ENCODE measurements at places on chromosomes 1 and 21. TPM values are rescaled to one million over a fixed set of nuclear protein-coding genes. Genes with fewer than 3 reads are reported as not detected.

DNA sequence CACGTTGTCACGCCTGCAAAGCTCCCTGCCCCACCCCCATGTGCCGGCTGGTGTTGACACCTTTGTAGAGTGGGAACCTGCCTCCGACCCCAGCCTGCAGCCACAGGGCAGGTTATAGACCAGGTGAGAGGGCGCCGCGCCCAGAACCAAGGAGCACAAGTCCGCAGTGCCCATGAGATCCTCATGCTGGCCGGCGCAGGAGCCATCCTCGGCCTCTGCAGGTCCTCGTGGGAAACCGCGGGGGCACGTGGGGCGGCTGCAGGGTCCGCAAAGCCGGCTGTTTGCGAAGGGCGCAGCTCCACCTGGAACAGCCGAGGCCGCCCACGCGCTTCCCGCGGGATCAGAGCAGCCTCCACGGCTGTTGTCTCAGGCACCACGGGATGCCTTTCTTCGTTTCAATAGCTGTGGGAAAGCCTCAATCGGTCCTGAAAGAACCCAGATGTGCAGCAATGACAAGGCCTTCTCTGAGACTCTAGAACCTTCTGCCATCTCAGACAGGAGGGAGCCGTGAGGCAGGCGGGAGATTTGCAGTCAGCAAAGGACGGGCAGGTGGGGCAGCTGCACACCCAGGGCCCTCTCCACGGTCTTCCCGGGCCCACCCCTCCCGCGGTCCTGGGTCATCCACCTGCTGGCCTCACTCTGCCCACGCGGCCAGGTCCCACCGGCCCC is 29.9 kb downstream of the POFUT2 start:
- peaks cover 2% of the 10 kb centered on the region for H3K36me3 ChIP-seq
- H3K4me3 ChIP-seq: no peak overlapping the region
- H3K27me3 ChIP-seq: no peaks in the 10 kb centered on the region
- no peak overlapping the region for H3K27ac ChIP-seq

DNA sequence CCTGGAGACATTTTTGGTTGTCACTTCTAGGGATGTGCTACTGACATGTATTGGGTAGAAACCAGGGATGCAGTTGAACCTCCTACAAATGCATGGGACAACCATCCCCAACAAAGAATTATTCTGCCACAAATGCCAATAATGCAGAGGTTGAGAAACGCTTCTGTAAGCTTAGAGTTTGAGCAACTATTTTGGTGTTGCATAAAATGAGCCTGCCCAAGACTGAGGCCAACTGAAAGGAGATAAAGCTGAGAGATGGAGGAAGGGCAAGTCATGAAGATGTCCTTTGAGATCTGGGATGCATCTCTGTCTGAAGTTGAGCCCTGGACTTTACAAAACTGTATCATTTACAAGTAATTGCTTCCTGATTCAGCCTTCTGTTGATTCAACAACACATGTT is 106.9 kb downstream of the KCNJ15 start:
- peaks cover 31% of the 10 kb centered on the region for H3K27me3 ChIP-seq
- H3K4me3 ChIP-seq: no peak overlapping the region
- no peaks in the 10 kb centered on the region for H3K36me3 ChIP-seq
- peaks cover 2% of the 10 kb centered on the region for H3K4me1 ChIP-seq
- H3K27ac ChIP-seq: no peak overlapping the region

Gene PDE9A
- total RNA-seq: 4.9 TPM

- H3K4me3 ChIP-seq: no peak overlapping the region
- peaks cover 9% of the 10 kb centered on the region for H3K27me3 ChIP-seq
- H3K27ac ChIP-seq: no peak overlapping the region
- H3K36me3 ChIP-seq: no peaks in the 10 kb centered on the region
- no peak for DNase-seq
Observed at GRCh38 chr1:2636733-2637132, 3.9 kb upstream of the MMEL1 start.

- no peak overlapping the region for H3K27ac ChIP-seq
- H3K27me3 ChIP-seq: no peaks in the 10 kb centered on the region
- H3K4me1 ChIP-seq: no peaks in the 10 kb centered on the region
- H3K4me3 ChIP-seq: no peak overlapping the region
- no peak for DNase-seq
Observed at GRCh38 chr1:168671782-168672181, 57.2 kb downstream of the DPT start.

GRCh38 chr1:203631946-203632345 is 5.3 kb downstream of the ATP2B4 start:
- H3K4me1 ChIP-seq: peaks cover 54% of the 10 kb centered on the region
- no peak overlapping the region for H3K4me3 ChIP-seq
- H3K27me3 ChIP-seq: no peaks in the 10 kb centered on the region
- peak overlapping the region; percentile 98 for H3K27ac ChIP-seq
- no peak for DNase-seq

DNA sequence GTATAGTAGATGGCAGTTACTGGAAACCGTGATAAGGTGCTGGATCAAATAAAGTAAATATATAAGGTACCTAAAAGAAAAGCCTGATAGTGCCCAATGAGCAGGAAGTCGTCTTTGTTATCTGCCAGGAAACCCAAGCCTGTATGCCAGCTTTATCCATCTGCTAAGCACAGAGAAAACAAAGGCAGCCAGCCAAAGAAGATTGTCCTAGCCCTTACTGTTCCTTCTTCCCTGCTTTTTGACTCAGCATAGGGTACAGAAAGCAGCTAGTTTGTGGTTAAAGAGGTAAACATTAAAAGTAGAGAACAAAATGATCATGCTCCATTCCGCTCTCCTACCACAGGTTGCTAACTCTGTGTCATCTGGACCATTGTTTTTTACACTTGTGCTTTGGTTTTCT is 10.1 kb downstream of the KRTAP22-2 start:
- no peak for DNase-seq
- H3K4me1 ChIP-seq: no peaks in the 10 kb centered on the region
- no peak overlapping the region for H3K4me3 ChIP-seq
- H3K27ac ChIP-seq: no peak overlapping the region
- no peaks in the 10 kb centered on the region for H3K36me3 ChIP-seq

DNA sequence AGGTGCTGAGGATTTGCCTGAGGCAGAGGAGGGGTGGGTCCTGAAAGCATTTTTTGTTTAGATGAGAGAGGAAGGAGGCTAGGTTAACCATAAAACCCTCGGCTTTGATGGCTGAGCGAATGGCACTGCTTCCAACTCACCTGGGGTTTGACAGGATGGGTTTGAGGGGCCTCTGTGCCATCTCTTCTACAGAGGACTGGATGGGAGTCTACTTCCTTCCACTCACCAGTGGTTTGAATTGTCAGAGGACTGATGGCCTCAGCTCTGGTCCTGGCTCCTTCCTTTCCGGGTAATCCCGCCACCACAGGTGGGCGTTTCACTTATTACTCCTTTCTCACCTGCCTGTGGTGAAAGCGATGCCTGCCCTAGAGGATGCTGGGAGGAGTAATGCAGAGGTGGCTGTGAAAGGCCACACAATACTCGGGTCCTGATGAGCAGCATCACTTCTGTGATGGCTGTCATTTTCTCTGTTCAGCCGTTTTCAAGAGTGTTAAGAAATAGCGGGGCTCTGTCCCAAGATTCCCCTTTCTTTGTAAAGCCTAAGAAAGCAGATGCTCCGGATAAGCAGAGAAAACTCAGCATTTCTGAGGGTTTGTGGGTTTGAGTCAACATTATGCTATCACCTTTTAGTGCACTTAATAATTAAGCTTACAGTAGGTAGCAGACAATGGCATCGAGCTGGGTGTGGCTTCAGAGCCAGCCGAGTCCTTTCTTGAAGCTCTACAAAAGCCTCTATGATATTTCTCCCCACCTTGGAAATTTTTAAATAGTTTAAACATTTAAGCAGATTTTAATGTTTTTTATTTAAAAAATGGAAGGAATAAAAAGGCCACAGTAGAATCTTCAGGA is 220.7 kb downstream of the HLX start:
- H3K4me3 ChIP-seq: no peak overlapping the region
- H3K27ac ChIP-seq: no peak overlapping the region
- DNase-seq: no peak
- H3K27me3 ChIP-seq: no peaks in the 10 kb centered on the region
- H3K36me3 ChIP-seq: no peaks in the 10 kb centered on the region
- H3K4me1 ChIP-seq: no peaks in the 10 kb centered on the region

DNA sequence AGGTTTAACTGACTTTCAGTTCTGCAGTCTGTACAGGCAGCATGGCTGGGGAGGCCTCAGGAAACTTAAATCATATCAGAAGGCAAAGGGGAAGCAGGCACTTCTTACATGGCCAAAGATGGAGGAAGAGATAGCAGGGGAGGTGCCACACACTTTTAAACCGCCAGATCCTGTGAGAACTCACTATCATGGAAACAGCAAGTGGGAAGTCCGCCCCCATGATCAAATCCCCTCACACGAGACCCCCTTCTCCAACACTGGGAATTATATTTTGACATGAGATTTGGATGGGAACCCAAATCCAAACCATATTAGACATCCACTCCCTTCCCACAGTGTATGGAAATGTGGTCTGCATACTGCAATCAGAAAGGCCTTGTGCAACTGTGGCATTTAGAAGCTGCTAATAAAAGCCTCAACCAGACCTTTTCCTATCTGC is 148.2 kb downstream of the FCRL5 start:
- H3K36me3 ChIP-seq: no peaks in the 10 kb centered on the region
- no peak for DNase-seq
- no peaks in the 10 kb centered on the region for H3K4me1 ChIP-seq
- H3K27ac ChIP-seq: no peak overlapping the region
- H3K27me3 ChIP-seq: peaks cover 67% of the 10 kb centered on the region

Gene NEK7
- total RNA-seq: 42.1 TPM

DNA sequence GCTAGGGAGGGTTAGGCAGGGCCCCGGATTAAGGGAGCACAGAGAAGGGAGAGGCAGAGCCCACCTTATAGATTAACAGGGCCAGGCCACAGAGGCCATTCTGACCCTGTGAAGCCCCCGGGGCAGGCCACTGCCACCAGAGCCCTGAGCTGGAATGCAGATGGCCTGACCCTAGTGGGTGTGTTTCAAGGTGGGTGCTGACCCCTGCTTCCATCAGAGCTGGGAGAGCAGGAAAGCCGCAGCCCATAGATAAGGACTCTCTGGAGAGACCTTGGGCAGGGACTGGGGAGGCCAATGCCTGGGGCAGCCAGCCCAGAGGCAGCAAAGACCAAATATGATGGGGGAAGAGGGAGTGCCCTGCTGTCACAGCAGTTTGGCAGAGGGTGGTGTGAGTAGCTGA is 35.9 kb downstream of the NCMAP start:
- H3K4me3 ChIP-seq: no peak overlapping the region
- H3K27ac ChIP-seq: no peak overlapping the region
- H3K4me1 ChIP-seq: peaks cover 7% of the 10 kb centered on the region
- no peaks in the 10 kb centered on the region for H3K36me3 ChIP-seq

- H3K36me3 ChIP-seq: no peaks in the 10 kb centered on the region
- H3K4me1 ChIP-seq: no peaks in the 10 kb centered on the region
- no peaks in the 10 kb centered on the region for H3K27me3 ChIP-seq
- H3K27ac ChIP-seq: no peak overlapping the region
- no peak overlapping the region for H3K4me3 ChIP-seq
Observed at GRCh38 chr1:59678493-59679228, 136.1 kb upstream of the HOOK1 start.

DNA sequence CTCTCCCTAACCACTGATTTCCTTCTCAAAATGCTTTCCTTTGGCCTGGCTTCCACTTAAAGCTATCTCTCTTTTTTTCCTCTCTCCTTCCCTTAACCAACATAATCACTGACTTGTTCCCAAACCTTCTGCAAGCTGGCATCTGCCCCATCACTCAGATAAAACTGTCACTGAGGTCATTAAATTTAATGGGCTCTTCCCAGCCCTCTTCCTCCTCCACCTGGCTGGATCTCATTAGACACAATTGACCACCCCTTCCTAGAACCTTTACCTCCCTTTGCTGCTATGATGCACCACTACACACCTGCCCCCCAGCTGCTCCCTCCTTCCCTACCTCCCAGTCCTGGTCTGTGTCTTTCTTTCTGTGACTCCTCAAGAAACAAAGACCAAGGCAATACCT is 44.0 kb upstream of the GJB5 start:
- no peak overlapping the region for H3K27ac ChIP-seq
- H3K4me3 ChIP-seq: no peak overlapping the region
- H3K36me3 ChIP-seq: no peaks in the 10 kb centered on the region
- H3K4me1 ChIP-seq: no peaks in the 10 kb centered on the region

GRCh38 chr1:82299656-82300055 is 498.9 kb downstream of the ADGRL2 start:
- no peaks in the 10 kb centered on the region for H3K27me3 ChIP-seq
- no peak for DNase-seq
- H3K4me1 ChIP-seq: no peaks in the 10 kb centered on the region
- H3K27ac ChIP-seq: no peak overlapping the region

- H3K4me1 ChIP-seq: peaks cover 5% of the 10 kb centered on the region
- DNase-seq: no peak
- no peaks in the 10 kb centered on the region for H3K36me3 ChIP-seq
- no peaks in the 10 kb centered on the region for H3K27me3 ChIP-seq
Observed at GRCh38 chr1:8497210-8497819, 179.4 kb downstream of the SLC45A1 start.

DNA sequence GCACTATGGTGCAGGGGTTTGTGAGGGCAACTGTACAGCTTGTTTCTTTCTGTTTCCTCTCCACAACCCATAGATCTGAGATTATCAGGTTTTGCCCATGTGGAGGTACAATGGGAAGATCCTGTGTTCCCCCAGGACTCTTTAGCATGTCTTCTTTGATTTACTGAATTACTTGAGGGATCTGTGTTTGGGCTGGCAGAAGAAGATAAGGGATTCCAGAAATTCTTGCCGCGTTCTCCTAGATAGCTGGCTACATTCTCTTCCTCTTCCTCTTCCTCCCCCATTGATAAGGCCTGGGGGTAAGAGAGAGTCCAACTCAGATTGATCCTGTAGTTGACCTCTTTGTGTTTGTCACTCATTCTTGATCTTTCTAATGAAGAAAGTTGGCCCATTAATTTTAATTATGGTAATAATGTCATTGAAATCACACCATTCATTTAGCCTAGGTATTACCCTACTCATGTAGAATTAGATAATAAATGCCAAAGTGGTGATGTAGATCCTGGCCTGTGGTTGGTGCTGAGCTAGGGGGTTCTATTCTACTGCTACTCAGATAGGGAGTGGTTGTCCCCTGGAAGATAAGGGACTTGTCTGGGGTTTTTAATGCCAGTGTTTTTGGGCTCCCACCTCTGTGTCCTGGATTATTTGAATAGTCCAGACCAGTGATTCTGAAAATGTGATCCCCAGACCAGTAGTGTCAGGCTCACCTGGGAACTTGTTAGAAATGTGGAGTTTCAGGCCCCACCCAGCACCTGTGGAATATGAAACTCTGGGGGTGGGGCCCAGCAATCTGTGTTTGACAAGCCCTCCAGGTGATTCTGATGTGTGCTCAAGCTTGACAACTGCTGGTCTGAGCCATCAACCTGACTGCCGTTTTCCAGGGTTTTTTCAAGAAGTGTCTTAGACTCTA is 122.2 kb downstream of the NOS1AP start:
- peaks cover 22% of the 10 kb centered on the region for H3K27me3 ChIP-seq
- DNase-seq: no peak
- no peak overlapping the region for H3K27ac ChIP-seq
- no peak overlapping the region for H3K4me3 ChIP-seq
- no peaks in the 10 kb centered on the region for H3K4me1 ChIP-seq

DNA sequence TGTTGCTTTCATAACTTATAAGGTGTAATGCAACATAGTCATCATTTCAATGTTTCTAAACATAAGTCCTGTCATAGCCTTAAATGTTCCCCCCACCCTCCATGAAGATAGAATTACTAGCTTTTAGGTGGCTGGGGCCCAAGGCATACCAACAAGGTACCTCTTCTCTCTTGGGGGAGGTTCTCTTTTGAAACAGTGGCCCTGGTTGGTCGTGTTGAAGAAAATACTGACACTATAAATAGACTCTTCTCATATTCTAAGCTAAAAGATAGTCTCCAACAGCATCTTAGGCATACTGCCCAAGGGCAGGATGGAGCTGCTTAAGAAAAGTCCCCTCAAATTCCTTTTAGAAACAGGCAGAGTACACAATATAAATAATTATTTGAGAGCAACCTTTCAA is 255.0 kb downstream of the FAF1 start:
- peaks cover 2% of the 10 kb centered on the region for H3K36me3 ChIP-seq
- H3K27me3 ChIP-seq: no peaks in the 10 kb centered on the region
- peaks cover 9% of the 10 kb centered on the region for H3K4me1 ChIP-seq
- H3K27ac ChIP-seq: no peak overlapping the region

Gene CYYR1
- total RNA-seq: not detected
